ENCODE measurements at places on chromosomes 5 and 9.

GRCh38 chr9:87635656-87636501, 90.0 kb upstream of the CTSL start:
- no peak for DNase-seq

GRCh38 chr5:57246426-57246825, 72.6 kb downstream of the GPBP1 start:
- DNase-seq = no peak

GRCh38 chr5:62263401-62263800, 42.6 kb upstream of the KIF2A start:
- DNase-seq = no peak

DNA sequence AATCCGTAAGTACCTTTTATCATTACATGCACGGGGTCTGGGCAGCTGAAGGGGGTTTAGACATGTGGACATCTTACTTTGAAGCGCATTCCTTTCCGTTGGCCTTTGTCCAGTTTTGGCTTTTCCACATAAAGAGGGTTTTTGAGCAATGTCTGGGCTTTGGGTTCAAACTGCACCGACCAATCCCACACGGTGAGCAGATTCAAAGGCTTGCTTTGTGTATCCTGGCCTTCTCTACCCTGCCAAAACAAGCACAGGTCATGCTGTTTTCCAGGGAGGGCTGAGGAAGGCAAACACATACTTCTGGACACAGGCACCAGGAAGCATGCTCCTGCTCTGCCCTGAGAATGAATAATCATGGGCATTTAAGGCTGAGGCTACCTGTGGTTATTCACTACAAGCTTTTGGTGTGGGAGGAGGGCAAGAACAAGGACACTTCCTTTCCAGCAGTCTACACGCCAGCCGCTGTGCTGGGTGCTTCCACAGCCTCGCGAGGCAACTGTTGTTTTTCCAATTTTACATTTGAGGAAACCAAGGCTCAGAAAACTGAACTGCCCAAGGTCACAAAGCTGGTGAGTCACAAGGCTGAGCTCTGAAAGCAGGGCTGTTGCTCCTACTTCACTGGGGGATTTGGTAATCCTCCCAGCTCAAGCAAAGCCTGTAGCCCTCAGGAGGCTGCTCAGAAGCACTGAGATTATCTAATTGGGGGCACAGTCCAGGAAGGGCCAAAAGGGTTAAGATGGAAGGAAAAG, 59.8 kb upstream of the GOLPH3 start:
- no peak for DNase-seq

DNA sequence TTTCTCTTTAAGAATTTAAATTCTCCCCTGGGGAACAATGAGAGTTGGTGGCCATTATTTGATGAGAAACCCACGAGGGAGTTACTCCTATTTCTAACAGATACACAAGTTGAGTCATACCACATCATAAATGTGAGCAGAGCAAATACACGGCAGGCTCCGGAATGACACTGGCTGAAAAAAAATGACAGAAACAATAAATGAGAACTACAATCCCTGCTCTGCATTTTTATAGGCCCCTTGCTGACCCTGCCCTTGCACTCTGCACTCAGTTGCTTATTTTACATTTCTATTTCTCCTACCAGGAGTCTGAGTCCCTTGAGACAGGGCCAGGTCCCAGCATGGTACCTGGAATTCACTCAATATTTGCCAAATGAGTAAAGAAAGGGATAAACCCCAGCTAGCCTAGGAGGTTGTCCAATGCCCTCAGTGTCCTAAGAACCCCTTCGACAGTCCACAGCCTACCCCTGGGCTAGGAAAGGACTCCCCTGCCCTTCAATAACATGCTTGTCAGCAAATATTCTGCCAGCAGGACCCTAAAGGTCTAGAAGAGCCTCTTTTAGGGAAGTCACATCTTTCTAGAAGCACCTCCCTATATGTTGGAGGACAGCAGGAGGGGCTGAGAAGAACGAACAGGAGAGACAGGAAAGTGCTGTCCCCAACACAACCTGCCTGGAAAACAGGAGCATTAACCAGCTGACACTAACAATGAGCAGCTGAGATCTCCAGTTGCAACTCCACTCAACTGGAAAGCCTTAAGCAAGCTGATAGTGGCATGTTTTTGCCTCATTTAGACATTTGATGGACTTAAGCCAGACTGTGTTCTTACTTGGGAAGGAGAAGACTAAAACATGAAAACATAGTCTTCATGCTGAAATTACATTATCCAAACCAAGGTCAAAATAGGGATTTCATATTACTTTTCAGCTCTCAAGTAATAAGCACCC, 191.2 kb downstream of the ACTL7B start:
- DNase-seq = no peak

DNA sequence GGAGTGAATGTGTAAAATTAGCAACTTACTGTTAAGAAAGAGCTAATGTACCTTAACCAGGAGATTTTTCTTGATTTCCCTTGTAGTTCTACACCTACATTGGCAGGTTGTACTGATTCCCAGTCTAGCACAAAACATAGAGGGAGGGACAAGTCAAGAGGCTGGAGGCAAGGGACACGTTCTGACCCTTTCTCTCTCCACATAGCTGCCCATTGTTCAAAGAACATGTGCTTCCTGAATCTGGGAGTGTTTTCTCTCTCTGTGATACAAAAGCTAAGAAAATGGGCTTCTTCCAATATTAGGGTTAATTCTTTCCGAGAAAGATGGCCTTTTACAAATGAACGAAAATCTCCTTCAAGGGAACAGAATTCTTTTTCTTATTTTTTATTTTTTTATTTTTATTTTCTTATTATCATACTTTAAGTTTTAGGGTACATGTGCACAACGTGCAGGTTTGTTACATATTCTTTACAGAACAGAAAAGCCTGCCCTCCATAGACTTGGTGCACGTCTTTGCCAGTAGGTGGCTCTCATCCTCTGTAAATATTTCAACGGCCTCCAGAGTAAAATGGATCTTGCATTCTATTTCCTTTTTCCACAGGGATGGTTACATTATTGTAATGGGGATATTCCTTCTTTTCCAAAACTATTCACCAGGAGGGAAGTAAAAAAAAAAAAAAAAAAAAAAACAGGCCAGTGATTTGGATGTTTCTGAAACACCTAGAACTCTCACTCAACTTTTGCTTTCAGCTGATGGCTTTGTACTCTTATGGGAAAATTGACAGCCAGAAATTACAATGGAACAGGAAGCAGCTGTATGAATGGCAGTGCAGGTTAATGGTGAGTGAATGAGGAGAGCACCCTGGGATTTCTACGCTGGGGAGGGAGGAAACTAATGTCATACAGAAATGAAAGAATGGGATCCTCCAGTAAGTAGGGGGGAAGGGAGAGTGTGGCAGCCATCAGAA, 13.1 kb upstream of the IFNA5 start:
- peak; percentile 28 for DNase-seq

GRCh38 chr5:159095866-159096242, 3.9 kb downstream of the EBF1 start:
- no peak for DNase-seq

DNA sequence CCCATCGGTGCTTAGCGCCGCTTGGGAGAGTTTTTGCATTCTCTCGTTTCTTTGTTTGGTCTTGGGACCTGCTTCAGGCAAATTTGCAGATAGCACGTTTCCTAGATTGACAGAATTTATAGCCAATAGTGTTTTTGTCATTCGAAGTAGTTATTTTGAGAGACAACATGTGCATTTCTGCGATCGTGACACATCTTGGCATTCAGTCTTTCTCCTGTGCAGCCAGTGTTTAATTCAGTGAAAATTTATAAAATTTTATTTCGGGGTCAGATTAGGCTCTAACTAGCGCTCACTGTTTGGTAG, 830 bp downstream of the PRRC1 start:
- DNase-seq = no peak

DNA sequence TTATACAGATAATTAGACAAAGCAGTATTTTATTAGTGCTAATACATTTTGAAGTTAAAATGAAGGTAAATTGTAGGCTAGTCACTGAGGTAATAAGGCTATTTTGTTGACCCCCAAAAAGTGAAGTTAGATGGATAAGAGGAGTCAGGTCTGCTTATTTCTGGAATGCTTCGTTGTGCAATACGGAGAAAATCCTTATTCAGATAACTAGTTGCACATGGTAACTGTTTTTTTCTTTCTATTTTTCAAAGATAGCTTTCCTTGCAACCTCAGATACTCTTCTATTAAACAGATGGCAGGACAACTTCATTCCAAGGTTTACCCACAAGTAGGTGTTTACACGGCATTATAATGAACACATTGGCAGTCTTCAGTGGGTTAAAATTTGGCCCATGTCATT, 101.1 kb downstream of the TMEM174 start:
- DNase-seq = no peak

GRCh38 chr5:107541400-107541799, 129.3 kb downstream of the EFNA5 start:
- DNase-seq = no peak

- DNase-seq = no peak
Measured at GRCh38 chr5:113804264-113804663, 290.8 kb downstream of the YTHDC2 start.

- DNase-seq = no peak
Measured at GRCh38 chr9:36132086-36132485, 4.4 kb upstream of the GLIPR2 start.

- DNase-seq = no peak
Measured at GRCh38 chr5:178421699-178422399, 168.3 kb downstream of the COL23A1 start.

DNA sequence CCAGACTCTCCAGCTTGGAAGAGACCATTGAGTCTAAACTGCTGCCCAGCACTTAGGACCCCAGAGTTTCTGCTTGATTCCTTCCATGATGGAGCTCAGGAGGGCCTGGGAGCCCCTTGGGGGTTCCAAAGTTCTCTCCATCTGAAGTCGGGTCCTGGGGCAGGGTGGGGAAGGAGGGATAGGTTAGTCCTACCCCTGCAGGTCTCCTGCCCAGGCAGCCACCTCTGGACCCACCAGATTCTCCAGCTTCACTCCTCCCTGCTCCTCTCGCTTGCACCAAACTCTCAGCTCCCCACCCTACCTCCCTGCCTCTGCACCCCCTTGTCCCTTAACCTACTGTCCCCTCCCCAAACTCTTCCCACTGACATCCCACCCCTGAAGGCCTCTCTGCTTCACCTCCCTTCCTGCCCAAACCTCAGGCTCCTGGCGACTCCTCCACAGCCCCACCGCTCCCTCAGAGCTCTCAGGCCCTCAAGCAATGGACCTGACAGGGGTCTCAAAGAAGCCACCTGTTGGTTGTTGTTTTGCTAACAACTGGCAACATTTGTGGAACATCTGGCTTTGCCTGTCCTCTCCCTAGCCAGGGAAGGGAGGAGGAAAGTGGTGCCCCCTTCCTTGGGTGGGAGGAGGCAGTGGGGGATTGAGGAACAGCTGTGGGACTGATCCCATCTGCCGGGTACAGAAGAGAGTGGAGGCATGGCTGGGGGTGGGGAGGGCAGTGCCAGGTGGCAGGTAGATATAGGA, 137.5 kb downstream of the RGS3 start:
- DNase-seq = no peak

DNA sequence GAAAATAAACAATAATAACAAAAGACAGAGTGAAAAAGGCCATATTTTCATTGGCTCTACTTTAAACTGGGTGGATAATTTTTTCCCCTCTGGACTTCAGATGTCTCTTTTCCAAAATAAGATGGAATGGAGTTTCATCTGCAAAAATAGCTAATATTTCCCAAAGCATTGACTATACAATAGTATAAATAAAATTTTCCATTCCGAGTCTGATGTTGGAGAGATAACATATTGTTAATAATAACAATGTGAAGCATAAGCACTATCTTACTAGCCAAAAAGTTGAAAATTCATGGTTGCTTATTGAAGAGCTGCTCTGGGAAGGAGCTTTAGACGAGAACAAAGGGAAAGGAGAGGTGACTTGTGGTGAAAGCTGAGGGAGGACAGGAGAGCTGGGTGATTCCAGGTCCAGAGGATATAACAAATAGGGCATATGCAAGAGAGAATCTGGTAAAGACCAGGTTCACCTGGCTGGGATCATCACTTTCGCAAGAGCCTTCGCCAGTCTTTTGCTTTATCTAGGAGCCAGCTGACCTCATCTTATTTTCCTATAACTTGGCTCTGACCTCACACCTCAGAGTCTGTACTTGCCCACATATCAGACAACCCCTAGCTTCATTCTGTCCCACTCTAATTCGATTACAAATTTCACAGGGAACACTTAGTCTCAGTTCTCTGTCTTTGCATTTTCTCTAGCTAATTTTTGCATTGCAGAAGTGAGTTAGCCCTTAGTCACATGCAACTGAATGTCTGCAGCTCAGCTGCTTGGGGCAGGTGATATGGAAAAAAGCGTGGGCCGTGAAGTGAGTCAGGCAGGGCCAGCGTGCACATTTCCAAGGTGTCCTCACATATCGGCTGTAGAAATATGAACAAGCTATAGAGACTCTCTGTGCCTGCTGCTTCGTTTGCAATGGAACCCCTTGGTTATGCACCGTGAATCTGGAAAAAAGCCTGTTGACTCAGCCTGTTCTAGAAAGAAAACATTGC, 7.6 kb upstream of the ZNF474 start:
- no peak for DNase-seq

GRCh38 chr5:127367946-127368465, 77.4 kb downstream of the MEGF10 start:
- no peak for DNase-seq

DNA sequence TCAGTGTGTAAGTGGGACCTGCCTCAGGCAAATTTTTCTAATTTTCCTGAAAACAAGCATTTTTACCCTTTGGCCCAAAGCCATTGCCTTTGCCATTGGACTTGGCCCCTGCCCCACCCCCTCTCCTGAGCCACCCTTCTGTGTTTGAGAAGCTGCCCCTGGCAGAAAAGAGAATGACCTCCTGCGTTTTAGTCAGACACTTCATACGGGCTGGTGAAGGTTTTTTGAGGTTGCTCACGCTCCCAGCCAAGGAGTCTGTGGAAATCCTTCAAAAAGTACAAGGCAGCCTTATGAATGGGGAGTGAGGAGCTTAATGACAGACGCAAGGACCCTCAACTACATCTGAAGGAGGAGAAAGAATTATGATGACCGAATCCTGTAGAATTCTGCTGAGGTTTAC, 308.9 kb downstream of the SLIT3 start:
- no peak for DNase-seq

DNA sequence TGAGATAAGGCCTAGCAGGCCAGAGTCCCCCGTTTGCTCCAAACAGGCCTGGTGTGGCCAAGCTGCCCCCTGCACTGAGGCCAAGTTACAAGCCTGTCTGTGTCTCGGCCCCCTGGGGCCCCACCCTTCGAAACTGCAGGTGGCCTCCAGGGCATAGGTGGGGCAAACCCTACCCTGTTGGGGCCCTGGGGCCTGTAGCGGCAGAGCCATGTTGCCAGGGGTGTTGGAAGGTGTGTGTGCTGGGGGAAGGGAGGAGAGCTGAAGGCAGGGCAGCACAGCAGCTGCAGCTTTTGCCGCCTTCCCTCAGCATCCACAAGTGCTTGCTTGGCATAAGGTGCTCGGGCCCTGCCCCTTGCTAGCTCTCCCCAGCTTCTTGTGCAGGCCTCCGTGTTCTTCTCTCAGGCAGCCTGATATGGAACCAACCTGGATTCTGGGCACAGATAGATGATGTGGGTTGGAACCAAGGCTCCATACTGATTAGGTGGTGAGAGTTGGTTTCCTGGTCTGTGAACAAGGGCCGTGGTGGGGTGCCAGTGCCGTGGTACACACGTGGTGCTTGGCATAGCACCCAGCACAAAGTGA, 12.7 kb downstream of the IRF1 start:
- no peak for DNase-seq

Measured in activated CD4-positive, alpha-beta T cell treated with anti-CD3 and anti-CD28 coated beads, Interleukin-2, amount 50 U/mL, for 48 hours (primary cell).